ENCODE measurements at places on chromosomes 6 and 20. TPM values are rescaled to one million over a fixed set of nuclear protein-coding genes. Genes with fewer than 3 reads are reported as not detected.

DNA sequence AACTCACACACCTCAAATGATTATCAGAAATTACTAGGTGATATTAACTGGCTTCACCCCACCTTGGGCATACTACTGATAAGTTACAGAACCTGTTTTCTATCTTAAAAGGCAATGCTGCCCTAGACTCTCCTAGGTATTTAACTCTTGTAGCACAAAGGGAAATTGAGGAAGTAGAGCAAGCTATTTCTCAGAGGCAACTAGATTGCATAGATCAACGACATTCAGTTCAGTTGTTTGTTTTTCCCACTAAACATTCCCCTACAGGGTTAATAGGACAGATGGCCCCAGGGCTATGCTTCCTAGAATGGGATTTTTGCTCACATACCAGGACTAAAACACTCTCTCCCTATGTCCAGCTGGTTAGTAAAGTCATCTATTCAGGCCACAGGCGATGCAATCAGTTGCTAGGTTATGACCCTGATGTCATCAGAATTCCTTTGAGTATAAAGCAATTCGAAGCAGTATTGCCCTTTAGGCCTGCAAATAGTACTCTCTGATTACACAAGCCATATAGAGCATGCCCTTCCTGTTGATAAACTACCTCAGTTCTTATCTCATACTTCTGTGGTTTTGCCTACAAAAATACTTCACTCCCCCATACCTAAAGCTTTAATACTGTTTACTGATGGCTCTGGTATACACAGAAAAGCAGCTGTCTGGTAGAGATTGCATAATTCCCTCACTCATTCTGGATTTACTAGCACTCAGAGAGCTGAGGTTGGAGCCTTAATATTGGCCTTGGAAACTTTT, 67.4 kb upstream of the ASCC3 start:
- no peaks in the 10 kb centered on the region for H3K36me3 ChIP-seq
- no peak overlapping the region for H3K4me3 ChIP-seq
- H3K4me1 ChIP-seq, result no peaks in the 10 kb centered on the region
- H3K27me3 ChIP-seq, result no peaks in the 10 kb centered on the region

- H3K27ac ChIP-seq, result no peak overlapping the region
- peaks cover 34% of the 10 kb centered on the region for H3K4me1 ChIP-seq
- H3K4me3 ChIP-seq, result no peak overlapping the region
These were observed 2.3 kb downstream of the IPCEF1 start for GRCh38 chr6:154354265-154354777.

DNA sequence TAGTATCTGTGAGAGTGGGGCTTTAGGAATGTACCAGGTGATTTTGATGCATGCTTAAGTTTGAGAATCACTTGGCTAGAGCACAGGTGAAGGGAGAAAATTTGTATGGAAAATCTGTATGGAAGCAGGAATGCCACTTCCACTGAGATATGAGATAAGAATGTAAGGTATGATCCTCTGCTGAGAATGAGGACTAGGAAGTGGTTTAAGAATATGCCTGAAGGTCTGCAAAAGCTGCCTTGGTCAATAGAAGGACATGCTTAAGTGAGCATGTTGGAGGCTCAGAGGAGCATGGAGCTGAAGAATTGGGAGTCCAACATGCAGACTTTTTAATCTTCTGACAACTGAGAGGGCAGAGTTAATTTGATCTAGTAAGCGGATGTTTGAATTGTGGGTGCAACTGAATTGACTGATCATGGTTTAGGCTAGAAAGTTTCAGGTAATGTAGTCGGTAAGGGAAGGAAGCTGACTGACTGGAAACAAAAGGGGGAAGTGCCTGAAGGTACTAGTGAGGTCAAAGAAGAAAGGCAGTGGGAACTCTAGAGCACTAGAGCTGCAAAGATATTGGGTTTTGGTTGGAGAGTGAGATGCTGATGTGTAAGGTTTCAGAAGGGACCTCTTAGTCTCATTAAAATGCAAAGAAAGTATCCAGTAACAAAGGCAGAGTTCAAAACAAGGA, 28.6 kb upstream of the NOTCH4 start:
- no peak for DNase-seq
- H3K27me3 ChIP-seq, result no peaks in the 10 kb centered on the region
- peaks cover 33% of the 10 kb centered on the region for H3K4me1 ChIP-seq
- H3K27ac ChIP-seq, result no peak overlapping the region
- H3K4me3 ChIP-seq, result no peak overlapping the region

Gene C6orf15
- total RNA-seq, result not detected

All from activated CD4-positive, alpha-beta T cell treated with anti-CD3 and anti-CD28 coated beads for 36 hours (primary cell).